ENCODE measurements at places on chromosomes 12 and 14.

DNA sequence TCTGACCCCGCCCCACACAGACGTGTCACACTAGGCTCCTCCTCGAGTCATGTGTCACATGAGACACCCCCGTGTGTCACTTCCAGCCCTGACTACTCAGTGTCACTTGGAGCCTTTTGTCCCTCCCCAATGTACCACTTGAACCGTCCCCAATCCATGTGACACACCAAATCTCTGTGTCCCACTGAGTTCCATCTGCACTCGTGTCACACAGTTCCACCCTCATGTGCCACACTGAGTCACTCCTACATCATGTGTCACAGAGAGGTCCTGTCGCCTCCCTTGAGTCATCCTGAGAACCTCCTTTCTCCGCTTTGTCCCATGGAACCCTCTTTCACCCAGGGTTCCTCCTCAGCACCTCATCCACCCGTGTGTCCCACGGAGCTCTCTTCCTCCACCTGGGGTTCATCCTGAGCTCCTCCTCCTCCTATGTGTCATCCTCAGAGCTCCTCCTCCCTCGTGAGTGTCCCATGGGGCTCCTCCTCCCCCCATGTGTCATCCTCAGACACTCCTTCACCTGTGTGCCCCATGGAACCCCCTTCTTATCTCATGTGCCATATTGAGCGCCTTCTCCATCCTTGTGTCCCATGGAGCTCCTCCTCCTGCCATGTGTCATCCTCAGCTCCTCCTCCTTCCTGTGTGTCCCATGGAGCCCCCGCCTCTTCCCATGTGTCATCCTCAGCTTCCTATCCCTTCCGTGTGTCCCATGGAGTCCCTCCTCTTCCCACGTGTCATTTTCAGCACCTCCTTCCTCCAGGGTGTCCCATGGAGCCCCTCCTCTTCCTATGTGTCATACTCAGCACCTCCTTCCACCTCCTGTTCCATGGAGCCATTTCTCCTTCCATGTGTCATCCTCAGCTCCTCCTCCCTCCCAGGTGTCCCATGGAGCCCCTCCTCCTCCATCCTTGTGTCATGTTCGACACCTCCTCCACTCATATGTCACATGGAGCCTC, 32.0 kb downstream of the RTL1 start:
- DNase-seq = no peak

DNA sequence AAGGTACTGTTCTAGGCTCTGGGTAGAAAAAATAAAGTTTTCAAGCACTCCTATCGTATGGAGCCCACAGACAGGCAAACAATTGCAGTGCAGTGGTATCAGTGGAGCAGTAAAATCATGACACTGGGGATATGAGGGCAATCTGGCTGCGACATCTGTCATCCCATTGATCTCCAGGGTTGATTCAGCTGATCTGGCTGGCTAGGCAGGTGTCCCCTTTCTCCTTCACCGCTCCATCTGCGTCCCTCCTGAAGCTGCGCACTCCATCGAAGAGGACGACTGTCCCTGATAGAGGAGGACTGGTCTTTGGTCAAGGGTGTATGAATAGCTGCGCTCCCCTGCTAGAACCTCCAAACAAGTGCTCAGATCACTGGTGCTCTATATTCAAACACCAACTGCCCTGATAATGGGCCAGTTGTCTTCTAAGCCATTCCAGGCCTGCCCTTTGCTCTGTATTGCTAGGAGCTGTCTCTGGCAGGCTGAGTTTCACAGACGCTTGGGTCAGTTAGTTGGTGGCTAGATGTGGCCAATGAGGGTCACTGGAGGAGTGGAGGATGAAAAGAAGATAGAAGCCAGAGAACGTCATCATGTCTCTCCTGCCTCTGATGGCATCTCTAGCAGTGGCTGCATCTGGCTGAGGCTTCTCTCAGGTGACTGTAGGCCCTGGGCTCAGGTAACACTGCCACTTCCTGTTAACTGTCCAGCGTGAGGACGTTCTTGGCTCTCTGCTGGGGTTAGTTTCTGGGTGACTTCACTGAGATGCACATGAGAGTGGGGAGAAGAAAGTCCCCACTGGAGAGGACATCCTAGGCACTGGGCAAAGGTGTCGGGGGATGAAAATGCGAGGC, 205.0 kb upstream of the FOXN3 start:
- DNase-seq = no peak

- no peak for DNase-seq
Observed at GRCh38 chr14:56094076-56094475, 24.1 kb upstream of the PELI2 start.

- DNase-seq = no peak
Observed at GRCh38 chr12:103771466-103771865, 69.6 kb downstream of the NT5DC3 start.

DNA sequence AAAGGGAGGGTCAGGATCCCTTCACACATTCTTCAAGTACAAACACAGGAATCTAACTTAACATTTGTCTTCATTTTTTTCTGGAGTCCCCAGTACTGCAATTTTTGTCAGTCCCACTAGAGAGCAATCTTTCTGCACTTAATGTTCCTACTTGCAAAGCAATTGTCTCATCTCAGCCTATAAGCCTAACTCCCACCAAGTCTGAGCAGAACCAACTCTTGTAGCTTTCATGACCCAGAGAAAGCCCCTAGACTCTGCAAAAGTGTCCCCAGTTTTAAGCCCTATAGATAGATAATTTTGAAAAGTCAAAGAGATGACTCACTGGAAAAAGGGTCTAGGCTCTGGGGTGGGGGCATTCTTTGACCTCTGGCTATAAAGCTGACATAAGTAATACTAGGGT, 1.8 kb upstream of the ZBTB39 start:
- peak; percentile 56 for DNase-seq

DNA sequence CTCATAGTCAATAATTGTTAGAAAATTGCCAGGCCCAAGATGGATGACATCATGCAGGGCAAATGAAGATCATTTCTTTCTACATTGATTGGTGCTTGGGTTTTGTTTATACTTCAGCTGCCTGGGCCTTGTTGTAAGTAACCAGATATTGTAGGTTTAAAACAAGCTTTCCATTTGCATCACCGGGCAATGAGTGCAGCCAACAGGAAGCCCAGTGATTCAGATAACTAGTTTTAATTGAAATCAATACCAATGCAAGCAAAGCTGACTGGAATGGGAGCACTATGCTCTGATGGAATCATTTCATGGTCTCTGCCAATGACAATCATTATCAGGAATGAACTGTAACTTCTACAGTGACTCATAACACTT, 279.3 kb downstream of the DUSP6 start:
- DNase-seq = no peak

DNA sequence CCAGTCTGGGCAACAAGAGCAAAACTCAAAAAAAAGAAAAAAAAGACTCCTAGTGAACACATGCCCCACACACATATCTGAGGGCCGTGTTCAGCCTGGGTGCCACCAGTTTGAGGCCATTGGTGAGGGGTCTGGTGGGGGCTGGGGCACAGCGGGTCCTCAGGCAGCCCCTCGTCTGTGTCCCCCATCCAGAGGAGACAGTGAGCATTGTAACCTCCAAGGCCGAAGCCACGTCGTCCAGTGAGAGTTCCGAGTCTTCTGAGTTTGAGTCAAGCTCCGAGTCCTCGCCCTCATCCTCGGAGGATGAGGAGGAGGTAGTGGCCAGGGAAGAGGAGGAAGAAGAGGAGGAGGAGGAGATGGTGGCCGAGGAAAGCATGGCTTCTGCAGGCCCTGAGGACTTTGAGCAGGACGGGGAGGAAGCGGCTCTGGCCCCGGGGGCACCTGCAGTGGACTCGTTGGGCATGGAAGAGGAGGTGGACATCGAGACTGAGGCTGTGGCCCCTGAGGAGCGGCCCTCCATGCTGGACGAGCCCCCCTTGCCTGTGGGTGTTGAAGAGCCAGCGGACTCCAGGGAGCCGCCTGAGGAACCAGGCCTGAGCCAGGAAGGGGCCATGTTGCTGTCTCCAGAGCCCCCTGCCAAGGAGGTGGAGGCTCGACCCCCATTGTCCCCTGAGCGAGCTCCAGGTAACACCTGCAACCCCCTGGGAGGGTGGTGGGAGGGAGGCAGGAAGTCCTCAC, 15.6 kb downstream of the SETD1B start:
- no peak for DNase-seq

DNA sequence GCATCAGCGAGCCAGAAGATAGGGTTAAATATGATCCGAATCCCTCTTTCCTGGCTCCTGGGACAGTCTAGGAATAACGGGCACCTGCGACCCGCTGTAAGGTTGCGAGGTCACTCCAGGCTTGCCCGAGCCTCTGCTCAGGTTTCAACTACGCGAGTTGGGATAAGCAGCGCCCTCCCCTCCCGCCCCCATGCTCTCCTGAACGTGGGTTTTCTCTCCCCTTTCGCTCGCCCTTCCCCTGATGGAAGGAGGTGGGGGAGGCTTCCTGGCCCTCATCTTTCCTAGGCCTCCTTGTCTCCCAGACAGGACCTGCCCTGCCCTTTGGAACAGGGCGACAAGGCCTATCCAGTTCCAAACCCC, 753 bp upstream of the ATP5MC2 start:
- peak; percentile 81 for DNase-seq

DNA sequence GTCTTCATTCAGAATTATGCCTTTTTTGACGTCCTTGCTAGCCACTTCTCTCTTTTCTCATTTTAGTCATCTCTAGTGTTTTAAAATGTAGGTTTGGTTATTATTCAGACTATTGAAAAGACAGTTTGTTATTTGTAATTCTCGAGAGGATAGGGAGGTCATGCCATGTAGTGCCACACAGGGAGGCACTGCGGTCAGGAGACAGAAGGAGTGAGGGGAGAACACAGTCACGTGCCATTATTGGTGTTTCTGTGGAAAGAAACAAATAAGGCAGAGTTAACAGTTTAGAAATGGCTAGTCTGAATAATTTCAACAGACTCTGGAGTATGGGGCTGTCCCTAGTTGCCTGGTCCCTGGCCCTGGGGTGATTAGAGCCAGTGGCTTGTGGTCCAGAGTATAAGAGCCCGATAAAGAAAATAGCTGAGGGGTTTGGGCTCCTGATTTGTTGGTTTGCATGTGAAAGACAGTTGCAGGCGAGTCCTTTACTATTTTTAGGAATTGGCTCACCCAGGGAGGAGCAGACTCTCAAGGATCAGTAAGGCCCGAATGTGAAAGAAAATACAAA, 278.1 kb upstream of the SEL1L start:
- DNase-seq = no peak

DNA sequence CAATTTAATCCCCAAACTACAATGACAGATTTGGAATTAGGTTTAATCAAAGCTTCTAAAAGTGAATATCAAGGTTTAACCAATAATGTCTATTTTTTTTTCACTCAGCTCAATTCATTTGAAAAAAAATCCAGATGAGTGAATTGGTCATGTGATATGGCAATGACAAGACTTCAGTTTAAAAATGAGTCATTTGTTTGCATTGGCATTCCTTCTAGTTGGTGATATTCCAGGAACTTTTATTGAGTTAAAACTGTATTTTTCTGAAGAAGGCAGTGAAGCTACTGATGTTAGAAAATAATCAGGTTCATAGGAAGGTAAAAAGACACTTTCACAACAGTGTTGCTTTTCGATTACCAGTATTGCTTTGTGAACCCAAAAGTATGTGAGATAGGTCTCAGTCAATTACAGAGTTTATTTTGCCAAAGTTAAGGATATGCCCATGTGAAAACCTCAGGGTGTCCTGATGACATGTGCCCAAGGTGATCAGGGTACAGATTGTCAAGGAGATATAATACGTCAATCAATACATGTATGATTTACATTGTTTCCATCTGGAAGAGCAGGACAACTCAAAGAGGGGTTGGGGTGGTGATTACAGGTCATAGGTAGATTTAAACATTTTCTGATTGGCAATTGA, 1214.9 kb downstream of the GALC start:
- no peak for DNase-seq

DNA sequence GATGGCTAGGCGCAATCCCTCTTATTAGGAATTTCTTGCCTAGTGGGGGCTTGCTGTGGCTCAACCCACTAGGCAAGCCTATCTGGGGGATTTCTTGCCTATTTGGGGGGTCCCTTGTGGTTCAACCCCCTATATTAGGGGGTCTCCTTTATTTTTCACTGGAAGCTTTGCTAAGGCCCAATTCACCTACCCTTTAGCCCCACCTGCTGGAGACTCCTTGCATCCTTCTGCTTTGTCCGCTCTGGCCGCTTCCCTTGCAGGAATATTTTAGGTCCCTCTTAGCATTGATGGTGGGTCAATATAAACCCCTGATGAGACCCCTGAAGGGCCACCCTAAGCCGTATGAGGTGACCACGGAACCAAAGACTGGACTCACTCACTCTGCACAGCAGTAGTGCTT, 1552.1 kb downstream of the AACS start:
- DNase-seq = no peak

DNA sequence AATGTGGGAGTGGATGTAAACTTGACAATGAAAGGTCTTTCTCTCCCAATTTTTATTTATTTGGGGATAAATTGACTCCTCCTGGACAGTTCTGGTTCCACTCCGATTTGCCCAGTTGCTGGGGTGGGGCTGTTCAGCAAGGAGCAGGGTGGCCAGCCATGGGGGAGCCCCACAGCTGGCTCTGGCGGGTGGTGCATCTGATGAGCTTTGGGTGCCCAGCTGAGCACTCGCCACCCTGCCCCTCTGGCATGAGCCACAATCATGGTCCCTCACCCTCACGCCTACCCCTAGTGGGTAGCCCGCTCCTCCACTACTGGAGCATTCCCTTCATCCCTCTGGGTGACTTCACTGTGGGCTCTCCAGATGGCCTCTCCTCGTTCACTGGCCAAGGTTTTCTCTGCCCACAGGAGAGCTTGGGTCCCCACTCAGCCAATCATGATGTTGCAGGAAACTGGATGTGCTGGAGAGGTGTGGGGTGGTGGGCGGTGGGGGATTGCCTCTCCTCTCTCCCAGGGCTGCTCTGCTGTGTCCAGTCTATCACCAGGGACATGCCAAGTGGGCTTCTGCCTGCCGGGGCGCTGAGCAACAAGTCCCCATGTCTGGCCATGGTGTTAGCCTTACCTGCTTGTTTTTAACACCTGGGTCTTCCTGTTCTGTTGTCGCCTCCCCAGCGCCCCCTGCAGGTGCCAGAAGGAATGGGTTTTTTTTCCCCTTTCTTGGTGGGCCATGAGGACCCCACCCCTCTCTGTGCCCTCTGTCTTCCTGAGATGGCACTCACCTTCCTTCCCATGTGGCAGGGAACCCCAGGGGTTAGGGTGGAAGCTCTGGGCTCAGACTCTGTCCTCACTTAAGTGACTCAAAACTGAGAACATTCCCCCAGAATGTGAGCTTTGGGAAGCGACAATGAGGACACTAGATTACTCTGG, 3.4 kb downstream of the CYP46A1 start:
- DNase-seq = no peak

DNA sequence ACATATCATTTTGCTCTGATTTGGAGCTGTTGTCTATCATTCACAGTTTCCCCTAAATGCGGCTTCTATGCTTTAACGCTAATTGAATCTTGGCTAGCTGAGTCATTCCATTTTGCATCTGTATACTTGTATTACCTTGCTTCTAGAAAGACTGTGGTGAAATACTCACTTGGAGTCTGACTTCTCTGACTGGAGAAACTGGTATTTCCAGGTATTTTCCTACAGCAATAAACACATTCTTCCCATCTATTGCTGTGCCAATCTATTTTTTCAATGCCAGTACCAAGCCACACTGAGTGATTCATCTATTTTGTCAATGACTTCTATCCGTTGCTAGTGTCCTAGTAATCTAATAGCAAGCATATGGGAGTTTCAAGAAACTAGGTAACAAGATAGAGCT, 76.0 kb upstream of the ST8SIA1 start:
- no peak for DNase-seq

GRCh38 chr14:33576014-33576413, 374.9 kb downstream of the EGLN3 start:
- DNase-seq = no peak

- DNase-seq = no peak
Observed at GRCh38 chr14:89342049-89342448, 75.0 kb downstream of the FOXN3 start.

- DNase-seq = no peak
Observed at GRCh38 chr12:16076970-16077522, 165.9 kb downstream of the DERA start.

- no peak for DNase-seq
Observed at GRCh38 chr14:96410119-96410518, 18.2 kb downstream of the AK7 start.

Measured in skin of body (tissue), 3 donors.